ENCODE measurements at places on chromosomes 11 and 22.

- DNase-seq: no peak
Observed at GRCh38 chr11:68551223-68551622, 90.7 kb downstream of the PPP6R3 start.

GRCh38 chr22:29143941-29144785 is 61.5 kb upstream of the EMID1 start:
- DNase-seq: no peak

DNA sequence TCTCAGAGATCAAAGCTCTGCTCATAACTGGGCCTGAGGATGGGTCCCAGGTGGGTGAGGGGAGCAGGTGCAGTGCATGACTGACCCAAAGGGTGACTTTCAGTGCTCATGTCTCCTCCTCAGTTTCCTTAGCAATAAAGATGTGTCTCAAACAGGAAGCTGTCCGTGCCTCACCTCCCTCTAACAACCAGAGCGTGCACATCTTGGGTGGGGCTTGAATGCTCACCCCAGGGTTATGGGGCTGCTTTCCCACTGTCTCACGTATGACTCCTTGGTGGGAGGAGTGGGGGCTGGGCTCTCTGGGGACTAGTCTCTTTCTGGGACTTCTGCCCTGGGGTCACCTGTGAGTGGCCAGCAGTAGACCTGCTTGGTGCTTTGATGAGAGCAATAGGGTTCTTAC is 53.9 kb upstream of the PHOX2A start:
- no peak for DNase-seq

GRCh38 chr11:8035200-8035855 is 45.7 kb upstream of the TUB start:
- no peak for DNase-seq

- DNase-seq: no peak
Observed at GRCh38 chr11:97544431-97544830, 1154.6 kb downstream of the JRKL start.

DNA sequence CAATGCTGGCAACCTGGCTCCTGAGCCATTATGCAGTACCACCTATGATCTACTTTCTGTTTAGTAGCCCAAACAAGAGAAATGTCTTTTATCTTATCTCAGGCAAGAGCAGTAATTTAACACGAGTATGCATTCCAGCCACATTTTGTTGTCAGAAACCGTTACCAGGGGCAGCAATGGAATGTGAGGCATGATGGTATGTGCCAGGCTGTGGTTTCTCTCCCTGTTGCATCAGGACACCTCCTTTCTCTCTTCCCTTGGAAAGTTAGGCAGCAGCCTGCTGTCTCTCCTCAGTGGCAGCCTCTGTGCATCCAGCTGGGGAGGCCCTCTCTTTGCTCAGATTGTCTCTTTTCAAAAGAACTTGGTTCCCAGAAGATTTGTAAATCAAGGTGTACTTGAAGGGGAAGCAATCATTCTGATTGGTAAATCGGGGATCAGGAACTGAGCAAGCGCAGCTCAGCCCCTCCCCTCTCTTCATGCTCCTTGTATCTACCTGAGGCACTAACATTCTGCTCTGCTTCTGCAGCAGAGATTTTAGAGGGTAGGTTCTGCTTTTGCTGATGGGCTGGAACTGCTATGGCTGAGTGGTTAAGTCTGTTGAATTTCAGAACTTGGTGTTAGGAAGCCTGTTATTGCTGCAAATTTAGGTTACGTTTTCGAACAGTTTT is 229.2 kb downstream of the ADAMTS15 start:
- DNase-seq: no peak

- DNase-seq: no peak
Observed at GRCh38 chr22:23079240-23079768, 9.0 kb downstream of the GNAZ start.

DNA sequence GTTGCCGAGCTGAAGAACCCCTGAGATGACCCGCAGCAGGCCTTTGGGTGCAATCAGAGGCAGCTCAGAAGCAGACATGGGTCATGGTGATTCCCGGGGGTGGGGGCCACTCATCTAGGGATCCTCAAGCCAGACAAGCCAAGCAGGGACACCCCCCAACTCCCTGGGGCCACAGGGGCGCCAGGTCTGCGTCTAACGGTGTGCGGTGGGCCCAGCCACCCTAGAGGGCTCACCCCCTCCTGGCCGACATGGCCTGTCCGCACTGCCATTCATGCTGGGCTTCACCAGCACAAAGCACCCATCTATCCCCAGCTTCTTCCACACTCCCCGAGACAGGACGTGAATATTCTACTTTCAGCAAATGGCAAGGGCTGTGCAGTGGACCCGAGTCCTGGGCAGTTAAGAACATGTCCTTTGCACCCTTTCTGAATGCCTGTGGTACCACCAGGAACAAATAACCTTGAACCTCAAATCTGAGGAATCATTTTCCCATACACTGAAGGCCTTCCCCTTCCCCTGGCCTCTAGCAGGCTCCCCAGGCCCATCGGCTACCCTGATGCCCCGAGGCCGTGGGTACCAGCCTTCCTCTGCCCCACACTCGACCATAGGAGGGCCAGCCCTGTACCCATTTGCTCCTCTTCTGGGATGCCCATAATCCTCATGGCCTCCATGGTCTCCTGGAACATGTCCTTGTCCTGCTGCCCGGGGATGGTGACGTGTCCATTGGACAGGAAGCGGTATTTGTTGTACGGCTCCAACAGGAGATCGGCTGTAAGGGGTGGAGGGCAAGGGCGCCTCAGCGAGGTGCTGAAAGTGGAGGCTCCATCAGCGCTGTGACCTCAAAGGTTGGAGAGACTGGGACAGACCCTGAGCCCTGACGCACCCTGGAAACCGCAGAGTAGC is 66.9 kb downstream of the APOL1 start:
- DNase-seq: no peak

- no peak for DNase-seq
Observed at GRCh38 chr11:118705111-118705741, 25.8 kb upstream of the TREH start.

- no peak for DNase-seq
Observed at GRCh38 chr11:70594031-70594430, 195.7 kb downstream of the CTTN start.

- no peak for DNase-seq
Observed at GRCh38 chr22:42621505-42622002, 6.9 kb upstream of the POLDIP3 start.

DNA sequence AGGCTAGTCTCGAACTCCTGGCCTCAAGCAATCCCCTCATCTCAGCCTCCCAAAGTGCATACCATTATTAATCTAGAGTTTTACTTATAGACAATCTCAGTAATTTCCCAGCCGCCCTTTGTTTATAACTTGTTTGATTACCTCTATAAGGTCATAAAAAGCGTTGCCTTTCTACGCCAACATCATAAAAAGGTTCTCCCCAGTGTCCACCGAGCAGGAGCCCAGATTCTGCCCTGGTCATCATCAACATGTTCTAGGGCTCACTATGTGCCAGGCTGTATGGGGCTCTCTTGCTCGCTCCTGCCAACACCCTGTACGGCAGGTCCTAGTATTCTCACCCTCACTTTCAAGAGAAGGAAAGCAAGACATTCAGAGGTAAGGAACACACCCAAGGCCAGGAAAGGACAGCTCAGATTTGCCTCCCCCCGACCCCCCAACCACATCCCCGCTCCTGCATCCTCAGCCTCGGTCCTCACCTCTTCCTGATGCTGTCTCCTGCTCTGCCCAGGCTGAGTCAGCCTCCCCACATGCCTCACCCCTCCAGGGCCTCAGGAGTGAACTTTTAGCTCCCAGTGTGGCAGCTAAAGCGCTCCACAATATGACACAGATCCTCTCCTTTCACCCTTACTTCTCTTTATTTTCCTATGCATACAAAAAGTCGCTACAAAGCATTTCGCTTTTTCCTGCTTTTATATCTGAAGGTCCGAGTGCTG is 14.3 kb downstream of the ARFGAP3 start:
- no peak for DNase-seq

GRCh38 chr11:91707652-91708482 is 516.8 kb upstream of the FAT3 start:
- DNase-seq: no peak

Measured in GM12878 (cell line).